Endodermal cell (in vitro differentiated cells): ENCODE measurements at places on chromosomes 3 and 15.
A peak's percentile ranks its signal among the peaks of the same experiment; 100 is the strongest.

- no peak for DNase-seq
Observed at GRCh38 chr3:98531622-98532274, at the start of gene GPR15. Gene GPR15 (plus strand): TSS chr3:98531978. CDS start chr3:98532034, 56 bp downstream.

DNA sequence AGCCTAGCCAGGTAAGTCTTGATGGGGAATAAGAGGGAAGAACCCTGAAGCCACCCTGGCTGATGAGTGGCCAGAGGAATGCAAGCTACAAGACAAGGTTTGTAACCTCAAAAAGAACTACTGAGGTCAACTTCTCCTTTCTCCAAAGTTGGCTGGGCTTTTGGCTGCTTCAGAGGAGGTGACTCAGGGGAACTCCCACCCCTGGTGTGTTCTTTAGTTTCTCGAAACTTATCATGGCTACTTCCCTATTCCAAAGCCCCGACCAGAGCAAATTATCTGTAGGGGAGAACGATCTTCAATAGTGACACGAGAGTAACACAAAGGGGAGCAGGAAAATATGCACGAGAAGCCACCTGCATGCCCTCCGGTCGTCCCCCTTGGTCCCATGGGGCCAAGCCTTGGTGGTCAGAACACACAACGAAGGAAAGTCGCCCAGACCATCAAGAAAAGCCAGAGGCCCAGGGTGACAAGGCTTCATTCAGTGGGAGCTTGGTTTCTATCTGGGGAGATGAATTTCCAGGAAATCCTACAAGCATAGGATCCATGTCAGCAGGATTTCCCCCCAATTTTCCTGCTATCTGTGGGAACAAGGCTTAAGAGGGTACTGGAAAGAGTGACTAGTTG, 6.5 kb upstream of the BCL2A1 start:
- DNase-seq = no peak

DNA sequence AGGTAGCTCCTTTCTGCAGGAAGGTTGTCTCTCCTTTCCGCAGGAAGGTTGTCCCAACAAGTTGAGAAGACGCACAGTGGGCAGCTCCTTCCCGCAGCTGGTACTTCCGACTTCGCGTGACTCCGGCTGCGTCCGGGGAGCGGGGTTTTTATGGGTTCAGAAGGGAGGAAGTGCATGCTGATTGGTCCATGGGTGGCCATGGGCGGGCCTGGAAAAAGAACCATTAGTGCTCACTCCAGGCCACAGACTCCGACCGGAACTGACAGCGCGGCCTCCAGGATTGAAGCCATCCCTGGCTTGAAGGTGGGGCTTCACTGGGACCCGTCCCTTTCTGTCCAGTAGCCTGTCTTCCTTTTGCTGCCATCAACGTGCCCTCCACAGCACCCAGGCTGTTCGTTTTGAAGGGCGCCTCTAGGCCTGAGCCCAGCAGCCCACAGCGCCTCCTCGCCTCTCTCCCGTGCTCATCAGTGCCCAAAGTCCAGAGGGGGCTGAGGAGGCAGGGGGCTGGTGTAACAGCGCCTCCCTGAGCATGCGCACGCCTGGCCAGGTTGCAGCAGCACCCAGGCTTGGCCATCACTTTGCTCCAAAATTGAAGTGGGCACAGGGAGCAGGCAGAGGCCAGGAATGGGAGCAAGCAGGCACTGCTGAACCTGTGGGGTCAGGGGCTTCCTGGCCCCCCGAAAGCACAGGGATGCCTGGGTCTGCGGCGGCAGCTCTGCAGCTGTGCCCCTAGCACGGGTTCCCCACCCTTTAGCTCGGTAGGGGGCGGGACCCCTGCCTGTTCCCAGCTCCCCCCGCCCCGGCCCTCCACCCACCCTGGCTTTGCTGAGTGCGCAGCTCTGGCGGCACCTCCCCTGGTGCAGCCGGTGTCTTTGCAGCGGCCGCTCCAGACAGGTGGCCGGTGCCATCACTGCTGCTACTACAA, 330.6 kb upstream of the MCTP2 start:
- DNase-seq = peak; percentile 65

DNA sequence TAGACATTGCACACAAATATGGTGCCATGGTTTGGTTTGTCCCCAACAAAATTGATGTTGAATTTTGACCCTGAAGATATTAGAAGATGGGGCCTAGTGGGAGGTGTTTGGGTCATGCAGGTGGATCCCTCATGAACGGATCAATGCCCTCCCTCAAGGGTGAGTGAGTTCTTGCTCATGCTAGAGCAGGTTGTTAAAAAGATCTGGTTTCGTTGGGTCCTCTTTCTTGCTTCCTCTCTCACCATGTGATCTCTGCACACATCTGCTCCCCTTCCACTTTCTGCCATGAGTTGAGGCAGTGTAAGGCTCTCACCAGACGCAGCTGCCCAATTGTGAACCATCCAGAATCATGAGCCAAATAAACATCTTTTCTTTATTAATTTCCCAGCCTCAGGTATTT, 87.8 kb upstream of the MDFIC2 start:
- no peak for DNase-seq

DNA sequence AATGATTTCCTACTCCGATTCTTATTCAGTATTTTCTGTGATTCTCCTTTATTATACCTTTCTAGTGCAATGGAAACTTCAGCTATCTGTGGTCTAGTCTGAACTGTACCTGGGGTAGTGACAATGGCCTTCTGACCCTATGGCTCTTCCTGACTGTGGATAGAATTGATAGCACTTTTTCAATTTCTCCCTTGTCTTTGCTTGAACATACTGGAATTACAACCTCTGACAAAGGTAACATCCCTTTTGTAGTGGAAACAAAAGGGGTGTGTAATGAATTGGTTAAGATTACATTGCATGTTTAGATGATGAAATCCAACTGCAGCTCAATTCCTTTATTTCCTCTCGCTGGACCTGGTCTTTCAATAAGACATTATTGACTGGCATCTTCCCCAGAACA, 21.0 kb upstream of the SOX2 start:
- DNase-seq = no peak
